HCT116 (cell line): ENCODE measurements at places on chromosomes 7 and 10. TPM values are rescaled to one million over a fixed set of nuclear protein-coding genes. Genes with fewer than 3 reads are reported as not detected.

KLF14 gene
- total RNA-seq, result 0.93 TPM

NPSR1 gene
- not detected for total RNA-seq

ANKRD7 gene
- not detected for total RNA-seq

- H3K4me1 ChIP-seq, result no peaks in the 10 kb centered on the region
- no peak overlapping the region for H3K27ac ChIP-seq
- no peaks in the 10 kb centered on the region for H3K36me3 ChIP-seq
- DNase-seq, result no peak
Measured at GRCh38 chr7:10300577-10300976, 673.1 kb upstream of the PHF14 start.

- no peaks in the 10 kb centered on the region for H3K36me3 ChIP-seq
- H3K27ac ChIP-seq, result no peak overlapping the region
- no peaks in the 10 kb centered on the region for H3K4me1 ChIP-seq
- peaks cover 47% of the 10 kb centered on the region for H3K27me3 ChIP-seq
- H3K4me3 ChIP-seq, result no peak overlapping the region
Measured at GRCh38 chr10:128605180-128605579, 479.0 kb upstream of the MKI67 start.

PCBD1 gene
- total RNA-seq, result 163 TPM

FAM25A gene
- total RNA-seq, result 2.7 TPM

DNA sequence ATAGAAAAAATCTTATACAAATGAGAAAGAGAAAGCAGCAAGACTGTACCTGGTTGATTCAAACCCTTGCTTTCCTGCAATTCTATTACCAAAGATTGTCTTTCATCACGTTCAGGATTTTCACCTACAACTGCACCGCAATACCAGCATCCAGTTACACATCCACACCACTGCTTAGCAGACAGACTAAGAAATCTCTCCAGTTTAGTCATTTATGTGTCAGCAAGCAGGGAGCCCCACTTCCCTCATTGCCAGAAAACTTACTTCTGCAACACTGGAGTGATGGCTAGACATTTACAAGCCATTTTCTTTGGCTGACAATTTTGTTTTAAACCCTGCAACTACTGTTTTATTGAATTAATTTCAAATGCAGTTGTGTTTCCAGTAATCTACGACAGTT is 359.6 kb upstream of the MEOX2 start:
- H3K27me3 ChIP-seq, result no peaks in the 10 kb centered on the region
- no peak for DNase-seq
- no peak overlapping the region for H3K27ac ChIP-seq
- no peak overlapping the region for H3K4me3 ChIP-seq
- no peaks in the 10 kb centered on the region for H3K4me1 ChIP-seq

CALY gene
- 0.47 TPM for total RNA-seq

DNA sequence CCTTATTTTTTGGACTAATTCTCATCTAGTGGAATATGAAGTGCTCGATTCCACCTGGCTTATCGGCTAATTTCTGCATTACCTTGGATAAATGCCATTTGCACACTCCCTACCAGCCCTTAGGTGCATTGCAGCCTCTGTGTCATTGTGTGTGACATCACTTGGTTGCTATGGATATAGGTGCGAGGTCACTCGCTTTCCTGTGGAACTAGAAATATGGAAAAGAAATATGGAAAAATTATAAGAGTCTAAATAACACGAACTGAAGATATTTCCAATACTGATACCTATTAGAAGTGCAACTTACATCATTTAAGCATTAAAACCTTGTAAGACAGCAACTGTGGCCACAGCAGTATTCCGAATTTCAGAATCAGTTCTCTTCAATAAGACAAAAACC is 2.0 kb downstream of the YWHAG start:
- no peaks in the 10 kb centered on the region for H3K27me3 ChIP-seq
- H3K36me3 ChIP-seq, result peaks cover 11% of the 10 kb centered on the region
- peak overlapping the region; percentile 98; the same call in 1 of the 2 replicates for H3K4me3 ChIP-seq
- no peak for DNase-seq
- peaks cover 56% of the 10 kb centered on the region for H3K4me1 ChIP-seq

ADGRA1 gene
- total RNA-seq, result not detected

- H3K36me3 ChIP-seq, result no peaks in the 10 kb centered on the region
- no peak for DNase-seq
- no peak overlapping the region for H3K4me3 ChIP-seq
- H3K27me3 ChIP-seq, result no peaks in the 10 kb centered on the region
- peaks cover 30% of the 10 kb centered on the region for H3K4me1 ChIP-seq
Measured at GRCh38 chr7:158865462-158865922, 9.1 kb downstream of the DYNC2I1 start.

ICA1 gene
- total RNA-seq, result 16.4 TPM

ZWINT gene
- total RNA-seq, result 64.5 TPM

TMEM213 gene
- total RNA-seq, result not detected

- no peak overlapping the region for H3K4me3 ChIP-seq
- H3K27me3 ChIP-seq, result no peaks in the 10 kb centered on the region
- no peaks in the 10 kb centered on the region for H3K36me3 ChIP-seq
- no peak overlapping the region for H3K27ac ChIP-seq
- H3K4me1 ChIP-seq, result no peaks in the 10 kb centered on the region
- no peak for DNase-seq
Measured at GRCh38 chr10:18583575-18584270, 67.7 kb downstream of the NSUN6 start.

GSTO2 gene
- total RNA-seq, result 115 TPM

GRCh38 chr10:4849042-4849402 is 23.0 kb downstream of the AKR1E2 start:
- no peak overlapping the region for H3K27ac ChIP-seq
- no peaks in the 10 kb centered on the region for H3K27me3 ChIP-seq
- H3K4me3 ChIP-seq, result no peak overlapping the region
- H3K36me3 ChIP-seq, result no peaks in the 10 kb centered on the region

GRCh38 chr10:93718937-93719725 is 16.7 kb upstream of the FRA10AC1 start:
- H3K36me3 ChIP-seq, result no peaks in the 10 kb centered on the region
- no peak for DNase-seq
- H3K4me1 ChIP-seq, result no peaks in the 10 kb centered on the region

- no peaks in the 10 kb centered on the region for H3K36me3 ChIP-seq
- H3K27ac ChIP-seq, result no peak overlapping the region
- H3K27me3 ChIP-seq, result peaks cover 42% of the 10 kb centered on the region
- H3K4me1 ChIP-seq, result no peaks in the 10 kb centered on the region
Measured at GRCh38 chr7:3791327-3791726, 490.3 kb downstream of the SDK1 start.

DNA sequence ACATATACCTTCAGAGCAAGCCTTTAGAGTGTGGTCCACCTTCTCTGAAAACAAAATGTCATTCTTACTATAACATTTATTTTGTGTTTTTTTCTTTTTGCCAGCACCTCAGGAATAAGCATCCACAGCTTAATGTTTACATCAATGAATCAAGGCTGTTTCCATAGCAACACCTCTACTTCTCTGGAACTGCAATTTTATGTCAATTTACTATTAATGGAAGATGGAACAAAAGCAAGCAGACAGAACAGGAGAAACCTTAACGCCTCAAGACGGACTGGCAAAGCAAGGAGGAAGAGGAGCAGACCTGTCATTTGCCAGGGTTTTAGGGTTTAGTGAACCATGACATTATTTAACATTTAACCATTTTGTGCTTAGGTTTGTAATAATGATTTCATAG is 63.1 kb downstream of the PRR15 start:
- no peak for DNase-seq
- no peaks in the 10 kb centered on the region for H3K27me3 ChIP-seq
- no peak overlapping the region for H3K27ac ChIP-seq
- no peaks in the 10 kb centered on the region for H3K36me3 ChIP-seq

GJC3 gene
- 0.76 TPM for total RNA-seq

- no peak overlapping the region for H3K27ac ChIP-seq
- H3K27me3 ChIP-seq, result no peaks in the 10 kb centered on the region
- DNase-seq, result no peak
- H3K36me3 ChIP-seq, result peaks cover 80% of the 10 kb centered on the region
- H3K4me1 ChIP-seq, result no peaks in the 10 kb centered on the region
Measured at GRCh38 chr7:87170828-87171227, 18.6 kb downstream of the DMTF1 start.

GRCh38 chr10:77463967-77464745 is 173.5 kb downstream of the KCNMA1 start:
- no peak for DNase-seq
- no peak overlapping the region for H3K27ac ChIP-seq
- H3K4me1 ChIP-seq, result no peaks in the 10 kb centered on the region

DNA sequence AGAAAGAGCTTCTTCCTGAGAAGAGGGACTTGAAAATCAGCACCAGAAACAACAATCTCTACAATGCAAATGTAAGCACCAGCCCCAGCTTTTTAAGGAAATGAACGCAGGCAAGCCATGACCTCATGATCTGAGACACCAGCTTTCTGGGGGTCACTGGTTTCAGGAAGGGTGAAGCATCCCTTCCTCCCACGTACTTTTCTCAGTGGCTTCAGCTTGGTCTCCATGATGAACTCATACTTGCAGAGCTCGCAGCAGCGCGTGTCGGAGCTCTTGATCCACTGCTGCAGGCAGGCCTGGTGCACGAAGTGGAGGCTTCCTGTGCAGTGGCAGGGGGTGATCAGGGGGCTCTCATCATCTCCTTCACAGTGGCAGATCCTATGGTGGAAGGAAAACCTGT is 87.0 kb downstream of the ALOX5 start:
- H3K36me3 ChIP-seq, result no peaks in the 10 kb centered on the region
- no peaks in the 10 kb centered on the region for H3K27me3 ChIP-seq

NKX2-3 gene
- not detected for total RNA-seq

GRCh38 chr10:116756277-116756676 is 13.9 kb upstream of the HSPA12A start:
- no peak overlapping the region for H3K27ac ChIP-seq
- no peak overlapping the region for H3K4me3 ChIP-seq
- H3K4me1 ChIP-seq, result peaks cover 5% of the 10 kb centered on the region; the same call in 1 of the 2 replicates
- no peaks in the 10 kb centered on the region for H3K27me3 ChIP-seq
- H3K36me3 ChIP-seq, result no peaks in the 10 kb centered on the region

UNCX gene
- not detected for total RNA-seq

- H3K4me1 ChIP-seq, result no peaks in the 10 kb centered on the region
- H3K27me3 ChIP-seq, result peaks cover 36% of the 10 kb centered on the region
- no peak overlapping the region for H3K4me3 ChIP-seq
- H3K27ac ChIP-seq, result no peak overlapping the region
- DNase-seq, result no peak
Measured at GRCh38 chr7:37220664-37221063, 228.0 kb downstream of the ELMO1 start.

TSPAN12 gene
- 7.4 TPM for total RNA-seq

GRCh38 chr7:70693686-70694433 is 438.1 kb upstream of the GALNT17 start:
- no peak for DNase-seq
- no peak overlapping the region for H3K27ac ChIP-seq
- no peaks in the 10 kb centered on the region for H3K4me1 ChIP-seq
- H3K4me3 ChIP-seq, result no peak overlapping the region
- H3K36me3 ChIP-seq, result no peaks in the 10 kb centered on the region

IFIT5 gene
- total RNA-seq, result 11.1 TPM
